CD4-positive, alpha-beta memory T cell (primary cell): ENCODE measurements at places on chromosomes 1 and 21. TPM values are rescaled to one million over a fixed set of nuclear protein-coding genes. Genes with fewer than 3 reads are reported as not detected.

The CLIC6 gene
- total RNA-seq: 0.30 TPM

The LCE1B gene
- not detected for total RNA-seq

DNA sequence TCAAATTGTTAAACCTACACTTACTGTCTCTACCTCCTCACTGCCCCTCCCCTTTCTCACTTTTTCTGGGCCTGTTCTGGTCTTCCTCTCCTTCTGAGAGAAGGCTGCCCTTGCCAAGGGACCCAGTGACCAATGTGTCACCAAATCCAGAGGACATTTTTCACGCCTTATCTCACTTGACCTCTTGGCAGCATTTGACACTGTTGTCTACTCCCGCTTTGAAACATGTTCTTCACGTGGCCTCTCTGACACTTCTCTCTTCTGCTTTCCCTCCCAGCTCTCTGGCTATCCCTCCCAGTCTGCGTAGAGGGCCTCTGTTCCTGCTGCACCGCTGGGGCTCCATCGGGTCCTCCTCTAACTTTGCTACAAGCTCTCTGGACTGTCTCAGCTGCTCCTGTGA, 25.3 kb downstream of the KCNQ4 start:
- DNase-seq: no peak

- DNase-seq: no peak
Measured at GRCh38 chr1:110515041-110515440, 3.9 kb downstream of the KCNA10 start.

- no peak for DNase-seq
Measured at GRCh38 chr1:213783893-213784292, 203.9 kb upstream of the PROX1 start.

DNA sequence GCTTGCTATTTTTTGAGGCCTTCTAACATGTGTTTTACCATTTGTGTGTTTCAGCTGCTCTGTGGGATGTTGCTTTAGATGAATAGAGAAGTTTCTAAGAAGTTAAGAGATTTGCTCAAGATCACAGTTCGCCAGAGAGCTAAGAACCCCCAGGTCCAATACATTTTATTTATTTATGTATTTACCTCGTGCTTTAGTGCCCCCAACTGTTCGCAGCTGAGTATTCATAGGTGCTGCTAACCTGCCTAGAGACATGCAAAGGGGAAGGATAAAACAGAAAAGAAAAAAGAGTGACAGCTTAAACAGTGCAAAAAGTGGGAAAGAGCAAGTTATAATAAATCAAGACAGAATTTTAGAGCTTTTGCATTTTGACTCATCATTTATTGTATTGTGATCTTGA, 31.1 kb downstream of the NFYC start:
- DNase-seq: no peak
